LNCaP clone FGC (cell line): ENCODE measurements at places on chromosomes 4 and X.

GRCh38 chrX:124488412-124489161, 142.2 kb downstream of the SH2D1A start:
- DNase-seq, result no peak

GRCh38 chr4:175066923-175067627, 148.9 kb downstream of the ADAM29 start:
- DNase-seq, result no peak

GRCh38 chr4:6200922-6201362, 593 bp upstream of the JAKMIP1 start:
- peak; percentile 62 for DNase-seq

DNA sequence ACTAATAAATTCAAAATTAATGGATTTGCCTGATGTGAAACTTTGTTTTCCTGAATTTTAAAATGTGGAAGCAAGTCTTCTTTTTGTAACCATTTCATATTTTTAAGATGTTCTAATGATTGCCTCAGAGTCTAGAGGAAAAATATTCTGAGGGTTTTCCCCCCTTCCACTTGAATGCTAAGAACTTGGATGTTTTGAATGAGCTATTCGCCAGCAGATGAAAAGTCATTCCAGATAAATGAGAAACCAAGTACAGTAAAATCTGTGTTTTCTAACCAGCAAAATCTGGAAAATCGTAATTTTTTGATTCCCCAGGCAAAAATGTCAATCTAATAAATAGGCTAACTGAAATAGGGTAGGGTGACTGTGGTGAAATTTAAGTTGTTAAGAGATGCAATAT, 45.6 kb downstream of the SLIT2 start:
- DNase-seq, result no peak

DNA sequence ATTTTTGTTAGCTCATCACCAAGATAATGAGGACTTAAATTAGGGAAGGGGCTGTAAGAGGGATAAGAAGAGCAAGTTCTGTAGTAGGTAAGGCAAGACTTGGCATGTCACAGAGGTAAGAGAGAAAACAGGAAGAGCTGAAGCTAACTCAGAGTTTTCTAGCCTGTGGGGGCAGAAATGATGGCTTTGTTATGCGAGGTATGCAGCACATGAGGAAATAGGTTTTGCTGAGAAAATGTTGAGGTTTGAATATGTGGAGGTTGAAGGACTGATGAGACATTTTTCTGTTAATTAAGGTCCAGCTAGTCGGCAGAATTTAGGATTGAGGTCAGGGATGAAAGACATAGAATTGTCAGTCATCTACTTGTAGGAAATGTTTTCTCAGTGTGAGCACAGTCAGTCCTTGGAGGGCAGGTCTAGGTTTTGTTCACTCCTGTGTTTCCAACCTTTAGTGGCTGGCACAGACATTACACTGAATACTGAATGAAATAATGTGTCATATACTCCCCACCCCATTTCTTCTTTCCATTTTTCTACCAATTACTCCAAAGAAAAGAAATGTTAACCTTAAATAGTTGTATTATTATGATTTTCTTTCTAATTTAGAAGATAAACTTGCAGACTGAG, 154.0 kb upstream of the AADAT start:
- DNase-seq, result no peak

GRCh38 chrX:7515681-7516413, 327.1 kb upstream of the VCX start:
- DNase-seq, result no peak

DNA sequence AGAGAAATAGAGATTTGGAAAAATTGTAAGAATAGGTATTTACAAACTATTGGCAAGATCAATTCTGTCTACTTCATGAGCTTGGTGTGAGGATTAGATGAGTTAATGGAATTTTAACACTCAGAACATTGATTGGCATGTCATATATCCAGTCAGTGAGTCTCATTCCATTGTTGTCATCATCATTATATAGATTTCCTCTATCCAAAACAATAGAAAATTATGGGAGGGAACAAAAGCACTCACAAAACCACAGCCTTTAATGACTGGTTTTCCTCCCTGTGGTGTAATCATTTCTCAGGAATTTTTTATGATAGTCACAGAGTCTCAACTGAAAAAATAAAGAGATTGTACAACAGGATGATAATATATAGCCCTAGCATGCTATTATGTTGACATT, 21.1 kb downstream of the KLHL5 start:
- DNase-seq, result no peak

DNA sequence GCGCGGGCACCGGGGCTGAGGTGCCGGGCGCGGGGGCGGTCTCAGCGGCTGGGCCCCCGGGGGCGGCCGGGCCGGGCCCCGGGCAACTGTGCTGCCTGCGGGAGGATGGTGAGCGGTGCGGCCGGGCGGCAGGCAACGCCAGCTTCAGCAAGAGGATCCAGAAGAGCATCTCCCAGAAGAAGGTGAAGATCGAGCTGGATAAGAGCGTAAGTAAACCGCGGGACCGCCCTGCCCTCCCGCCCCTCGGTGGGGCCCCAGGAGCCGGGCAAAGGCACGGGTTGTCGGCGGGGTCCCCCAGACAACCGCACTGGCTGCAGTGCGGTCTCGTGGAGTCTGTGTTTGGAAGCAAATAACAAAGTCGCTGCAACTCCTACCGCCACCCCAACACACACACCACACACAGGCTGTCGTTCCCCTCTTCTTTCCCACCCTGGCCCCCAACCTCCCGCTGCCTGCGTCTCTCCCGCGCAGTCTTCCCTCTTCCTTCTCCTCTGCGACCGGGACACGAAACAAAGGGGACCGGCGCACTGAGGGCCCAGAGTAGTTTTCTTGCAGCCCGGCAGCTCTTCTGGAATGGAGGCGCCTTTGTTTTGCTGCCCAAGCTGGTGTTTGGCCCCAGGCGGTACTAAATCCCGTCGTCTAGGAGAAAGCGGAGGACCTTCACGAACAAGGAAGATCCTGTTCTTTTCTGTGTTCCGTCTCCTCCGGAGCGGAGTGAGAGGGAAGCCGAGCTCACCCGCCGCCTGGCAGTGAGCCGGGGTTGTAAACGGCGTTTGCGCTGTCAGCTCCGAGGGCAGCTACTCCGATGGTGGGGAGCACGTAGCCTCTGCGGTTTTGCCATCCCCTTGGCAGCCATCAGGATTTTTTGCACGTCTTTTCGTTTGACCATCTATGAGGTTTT, 788 bp downstream of the SAP30 start:
- peak; percentile 71 for DNase-seq

GRCh38 chr4:149048451-149049143, 606.4 kb upstream of the NR3C2 start:
- DNase-seq, result no peak
